Effector CD4-positive, alpha-beta T cell (primary cell): ENCODE measurements at places on chromosomes 13 and 19.

- no peak for DNase-seq
Observed at GRCh38 chr19:14835011-14835410, at the start of the genes OR7A5 and OR7C1. Gene OR7A5, minus strand, starts transcription at chr19:14835185. Its CDS starts 6,944 bp downstream, at chr19:14828241. Gene OR7C1, minus strand, starts transcription at chr19:14835185. Its CDS starts 35,049 bp downstream, at chr19:14800136.

DNA sequence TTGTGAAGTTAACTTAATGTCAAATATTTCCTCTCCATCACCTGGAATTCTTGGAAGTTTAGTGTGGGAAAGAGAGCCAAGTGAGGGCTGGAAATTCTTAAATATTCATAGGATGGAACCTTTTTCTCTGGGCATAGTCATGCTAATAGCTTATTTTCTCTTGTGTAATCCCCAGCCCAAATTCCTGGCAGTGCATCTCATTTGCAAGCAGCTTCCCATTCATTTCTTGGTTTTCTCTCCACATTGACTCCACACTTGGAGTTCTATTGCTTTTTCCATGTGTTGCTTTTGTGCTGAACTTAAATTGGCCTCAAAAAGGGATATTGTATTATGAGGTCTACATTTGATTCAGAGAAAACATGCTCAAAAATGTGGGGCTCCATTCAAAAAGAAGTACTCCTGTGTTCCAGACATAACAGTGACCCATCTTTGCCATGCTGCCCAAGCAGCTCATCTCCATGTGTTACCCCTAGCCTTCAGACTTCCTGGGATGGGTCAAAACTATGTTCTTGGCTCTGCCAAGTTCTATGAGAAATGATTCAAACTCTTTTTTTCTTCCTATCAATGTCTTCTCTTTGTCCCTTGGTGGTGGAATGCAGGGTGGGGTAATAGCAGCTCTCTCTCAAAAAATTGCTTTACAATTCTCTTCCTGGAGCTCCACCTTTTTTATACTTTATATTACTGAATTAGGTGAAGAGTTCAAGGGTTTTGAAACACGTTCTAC is 2471.5 kb downstream of the PCDH9 start:
- DNase-seq: no peak

- DNase-seq: no peak
Observed at GRCh38 chr13:113171250-113172125, 13.0 kb downstream of the PROZ start.

GRCh38 chr13:46796515-46797474 is at the start of gene ESD:
Gene ESD, minus strand, starts transcription at chr13:46797161. Its CDS starts 5,748 bp downstream, at chr13:46791413.
- DNase-seq: peak; percentile 81

DNA sequence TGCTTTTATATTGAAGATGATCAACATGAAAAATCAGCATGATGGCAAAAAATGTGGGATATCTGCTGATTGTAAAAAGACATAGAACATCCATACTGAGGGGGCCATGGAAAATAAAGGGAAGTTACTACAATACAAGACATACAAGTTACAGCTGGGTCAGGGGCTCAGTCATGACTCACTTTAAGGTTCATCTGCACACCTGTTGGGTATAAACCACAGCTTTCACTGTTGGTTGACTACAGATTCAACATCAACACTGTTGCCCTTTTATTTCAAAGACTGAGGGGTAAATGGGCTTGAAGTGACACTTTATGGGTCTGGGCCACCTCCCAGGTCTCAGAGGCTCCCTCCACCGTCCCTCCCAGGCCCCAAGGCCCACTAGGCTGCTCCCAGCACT is 98.1 kb upstream of the IRS2 start:
- no peak for DNase-seq

GRCh38 chr13:114068656-114069318 is 63.6 kb downstream of the RASA3 start:
- no peak for DNase-seq

DNA sequence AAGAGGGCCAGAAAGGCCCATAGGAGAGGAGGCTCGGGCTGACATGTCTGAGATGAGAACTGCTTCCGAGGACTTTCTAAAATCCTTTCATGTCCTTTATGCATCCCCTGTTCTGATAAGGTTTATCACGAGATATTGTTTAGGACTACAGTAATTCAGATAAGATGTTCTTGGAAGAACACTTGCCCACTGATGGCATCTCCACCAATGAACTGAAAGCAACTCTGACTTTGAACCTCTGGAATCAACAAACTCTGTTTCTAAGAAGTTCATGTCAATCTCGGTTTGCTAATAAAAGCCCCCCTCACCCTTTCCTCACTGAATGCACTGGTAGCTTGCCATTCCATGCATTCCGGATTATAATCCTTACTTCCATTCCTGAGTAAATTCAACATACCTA is 90.9 kb downstream of the FGF9 start:
- DNase-seq: no peak

DNA sequence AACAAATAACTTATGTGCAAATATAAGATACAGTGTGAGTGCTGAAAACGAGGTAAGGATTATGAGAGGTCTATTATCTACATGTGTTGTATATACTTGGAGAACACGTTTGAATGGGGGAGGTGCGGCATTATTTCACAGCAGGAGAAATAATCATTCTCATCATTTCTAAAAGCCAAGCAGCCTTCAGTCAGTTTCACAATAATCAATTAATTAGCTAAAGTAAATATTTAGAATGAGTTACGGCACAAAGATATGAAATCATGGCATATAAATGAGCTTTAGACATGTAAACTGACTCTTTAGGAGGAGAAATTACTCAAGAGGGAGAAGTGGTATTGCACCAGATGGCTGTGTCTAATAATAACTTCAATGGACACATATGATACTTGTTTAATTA is 366.6 kb downstream of the DNAJC15 start:
- DNase-seq: no peak

DNA sequence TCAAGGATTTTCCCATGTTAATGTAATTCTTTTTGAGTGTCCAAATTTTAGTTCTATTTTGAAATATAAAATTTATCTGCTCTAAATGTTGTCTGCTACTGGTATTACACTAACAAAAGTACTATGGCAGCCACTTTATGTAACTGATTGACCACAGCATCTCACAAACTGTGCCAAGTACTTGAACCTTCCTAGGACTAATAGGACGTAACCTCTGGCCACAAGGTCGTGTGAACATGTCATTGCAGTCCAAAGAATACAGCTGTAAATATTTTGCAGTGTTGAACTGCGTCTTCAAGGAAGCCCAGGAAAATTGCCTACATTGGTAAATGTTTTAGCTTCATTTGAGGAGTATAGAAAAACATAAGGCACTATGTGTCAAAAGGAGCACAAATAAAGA is 1.9 kb downstream of the KCTD4 start:
- DNase-seq: no peak

DNA sequence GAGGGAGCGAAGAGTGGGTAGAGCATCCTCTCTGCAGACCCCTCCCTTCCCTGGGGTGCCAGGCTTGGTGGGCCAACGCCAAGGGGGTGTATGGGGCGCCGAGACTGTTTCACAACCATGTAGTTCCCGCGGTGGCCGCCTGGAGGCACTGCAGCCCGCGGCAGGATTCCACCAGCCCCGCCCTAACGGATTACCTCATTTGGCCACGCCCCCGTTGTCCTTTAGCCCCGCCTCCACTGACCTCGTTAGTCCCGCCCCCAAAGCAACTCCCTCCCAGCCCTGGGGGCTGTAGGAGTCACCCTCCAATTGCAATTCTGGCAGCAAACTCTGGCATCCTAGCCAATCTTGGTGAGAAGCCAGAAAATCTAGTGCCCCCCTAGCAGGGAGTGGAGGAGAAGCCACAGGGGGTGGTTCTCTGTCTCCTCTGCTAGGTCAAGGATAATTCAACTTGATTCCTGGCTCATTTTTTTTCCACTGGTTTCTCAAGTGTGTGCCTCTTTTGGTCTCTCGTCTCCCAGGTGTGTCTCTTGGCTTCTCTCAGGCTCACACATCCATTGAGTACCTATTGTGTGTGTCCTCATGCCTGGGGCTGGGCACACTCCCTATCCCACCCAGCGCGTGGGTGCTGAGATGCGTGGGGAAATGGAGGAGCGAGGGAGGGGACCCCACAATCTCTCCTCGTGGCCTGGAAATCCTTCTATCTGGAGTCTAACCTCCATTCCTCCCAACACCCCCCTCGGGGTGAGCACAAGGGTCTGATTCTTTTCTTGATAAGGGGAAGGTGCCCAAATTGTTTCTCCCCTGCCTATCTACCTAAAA is 2.0 kb downstream of the OLFM2 start:
- DNase-seq: peak; percentile 71

GRCh38 chr13:59318320-59318930 is 845.3 kb downstream of the DIAPH3 start:
- peak; percentile 31 for DNase-seq

DNA sequence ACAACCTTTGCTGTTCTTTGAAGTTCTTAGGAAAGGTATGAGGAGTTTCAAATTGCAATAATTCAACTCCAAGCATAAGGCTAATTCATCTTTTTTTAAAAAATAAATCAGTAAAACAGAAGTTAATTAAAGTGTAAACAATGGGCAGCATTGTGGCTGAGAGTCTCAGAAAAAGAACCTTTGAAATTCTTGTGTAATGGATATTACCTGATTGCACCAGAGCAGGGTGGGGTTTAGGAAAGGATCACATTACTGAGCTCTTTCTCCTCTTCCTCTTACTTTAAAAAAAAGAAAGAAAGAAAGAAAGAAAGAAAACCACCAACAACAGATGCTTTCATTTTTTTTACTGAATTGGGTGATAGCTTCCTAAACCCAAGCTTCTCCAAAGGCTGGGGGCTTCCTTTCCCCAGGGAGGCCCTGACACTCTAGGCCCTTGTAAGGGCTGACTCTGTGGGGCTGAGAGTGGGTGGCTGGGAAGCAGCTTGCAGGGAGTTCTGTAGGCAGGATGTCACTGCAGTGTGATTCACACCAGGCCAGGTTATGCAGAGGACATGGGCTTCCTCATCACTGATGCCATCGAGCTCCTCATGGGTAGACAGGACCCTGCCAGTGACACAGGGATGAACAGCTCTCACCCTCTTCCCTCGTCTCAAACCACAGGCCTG is 564.5 kb downstream of the FGF9 start:
- no peak for DNase-seq

DNA sequence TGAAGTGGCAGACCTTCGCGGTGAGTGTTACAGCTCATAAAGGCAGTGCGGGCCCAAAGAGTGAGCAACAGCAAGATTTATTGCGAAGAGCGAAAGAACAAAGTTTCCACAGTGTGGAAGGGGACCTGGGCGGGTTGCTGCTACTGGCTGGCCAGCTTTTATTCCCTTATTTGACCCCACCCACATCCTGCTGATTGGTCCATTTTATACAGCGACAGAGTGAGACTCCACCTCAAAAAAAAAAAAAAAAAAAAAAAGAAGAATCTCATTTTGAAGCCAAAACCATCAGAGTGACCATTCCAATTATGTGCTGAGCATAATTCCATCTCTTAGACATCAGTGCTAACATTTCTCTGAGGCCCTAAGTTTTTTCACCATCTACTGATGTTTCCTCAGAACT is 1.9 kb upstream of the ZNF552 start:
- DNase-seq: no peak

- no peak for DNase-seq
Observed at GRCh38 chr19:37920591-37921450, 13.8 kb downstream of the SIPA1L3 start.

DNA sequence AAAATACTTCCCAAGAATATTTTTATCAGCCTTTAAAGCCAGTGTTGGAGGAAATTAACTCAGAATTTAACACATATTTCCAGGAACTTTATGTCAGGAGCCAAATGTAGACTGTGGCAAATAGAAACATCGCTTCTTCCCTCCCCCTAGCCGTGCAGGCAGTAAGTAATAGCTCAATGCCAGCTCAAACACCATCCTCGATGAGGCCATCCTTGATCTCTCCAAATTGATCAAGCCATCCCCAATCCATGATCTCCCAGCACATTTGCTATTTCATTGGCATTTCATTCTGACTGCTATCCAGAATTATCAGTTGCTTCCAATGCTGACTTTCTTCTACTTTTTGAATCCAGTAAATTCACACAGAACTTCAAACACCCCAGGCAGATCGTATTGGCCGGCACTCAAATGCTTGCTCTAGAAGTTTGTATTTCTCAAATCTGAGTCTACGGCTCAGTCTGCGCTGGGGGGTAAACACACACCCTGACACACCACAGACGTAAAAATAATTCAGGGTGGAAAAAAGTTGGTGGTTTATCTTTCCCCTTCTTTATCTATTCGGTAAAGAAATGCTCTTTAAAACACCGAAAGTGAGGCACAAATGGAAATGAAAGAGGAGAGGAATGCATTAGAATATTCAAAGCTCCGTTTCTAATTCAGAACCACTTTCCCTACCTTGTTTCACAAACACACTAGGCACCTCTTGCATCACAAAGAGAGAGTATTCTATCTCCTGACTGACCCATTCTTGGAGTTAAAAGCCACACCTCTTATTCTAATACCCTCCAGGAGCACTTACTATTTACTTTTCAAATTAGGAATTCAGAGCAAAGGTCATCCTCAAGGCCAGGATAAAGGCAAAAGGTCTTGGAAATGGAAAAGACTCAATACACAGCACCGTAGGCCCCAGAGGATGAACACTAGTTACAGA is 991 bp downstream of the OBI1 start:
- DNase-seq: no peak

DNA sequence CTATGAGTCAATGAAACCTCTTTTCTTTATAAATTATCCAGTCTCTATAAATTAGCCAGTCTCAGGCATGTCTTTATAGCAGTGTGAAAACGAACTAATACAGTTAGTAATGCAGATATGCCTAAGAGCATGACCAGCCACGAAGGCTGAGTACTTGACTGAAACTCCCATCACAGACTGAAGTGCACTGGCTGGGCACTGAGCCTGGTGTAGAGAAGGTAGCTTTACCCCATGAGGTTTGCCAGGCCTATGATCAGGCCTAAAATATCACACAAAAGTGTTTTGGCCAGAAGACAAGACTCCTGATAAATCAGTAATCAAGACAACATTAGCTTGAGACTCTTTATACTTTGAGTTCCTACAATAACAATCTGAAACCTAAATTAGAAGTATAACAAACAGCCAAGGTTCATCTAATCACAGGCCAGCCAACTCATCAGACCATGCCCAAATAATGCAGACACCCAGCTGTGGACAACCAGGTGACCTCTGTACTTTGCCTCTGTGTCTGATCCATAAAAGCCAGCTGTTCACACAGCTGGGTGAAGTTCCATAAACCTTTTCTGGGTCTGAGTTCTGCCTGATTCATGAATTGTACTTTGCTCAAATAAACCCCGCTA is 771.8 kb upstream of the SLITRK1 start:
- DNase-seq: no peak

DNA sequence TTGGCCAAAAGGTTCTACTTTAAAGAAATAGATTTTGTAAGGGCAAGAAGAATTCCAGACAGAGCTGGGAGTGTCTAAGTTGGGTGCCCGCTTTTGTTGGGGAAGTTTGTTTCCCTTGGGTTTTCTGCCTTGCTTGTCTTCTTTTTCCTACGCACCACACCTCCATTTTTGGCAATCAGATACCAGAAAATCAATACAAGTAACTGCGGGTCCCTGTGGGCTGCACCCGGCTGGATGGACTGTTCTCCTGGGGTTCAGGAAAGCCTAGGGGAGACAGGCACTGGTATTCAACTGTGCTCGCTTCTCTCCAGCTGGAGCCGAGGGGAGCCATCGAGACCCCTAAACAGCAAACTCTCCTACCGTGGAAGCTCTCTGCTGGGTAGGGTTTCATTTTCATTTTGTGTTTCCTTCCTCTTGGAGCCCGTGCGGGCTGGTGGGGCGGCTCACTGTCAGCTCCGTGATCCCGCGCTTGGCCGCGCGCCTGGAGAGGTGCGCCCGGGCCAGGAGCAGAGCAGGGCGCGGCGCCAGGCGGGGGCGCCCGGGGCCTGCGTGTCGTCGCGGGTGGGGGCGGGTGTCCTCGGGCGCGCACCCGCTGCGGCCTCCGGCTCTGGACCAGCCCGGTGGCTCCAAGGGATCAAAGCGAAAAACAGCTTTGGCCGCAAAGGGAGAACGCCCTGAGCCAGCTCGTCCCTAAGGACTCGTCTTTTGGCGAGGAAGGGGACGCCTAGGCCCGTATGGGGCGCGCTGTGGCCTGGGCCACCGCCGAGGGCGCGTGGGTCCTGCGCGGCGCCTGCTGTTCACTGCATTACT is 347.2 kb downstream of the ZNF536 start:
- DNase-seq: no peak
